ENCODE measurements at places on chromosomes 2 and 18. TPM values are rescaled to one million over a fixed set of nuclear protein-coding genes. Genes with fewer than 3 reads are reported as not detected.
A peak's percentile ranks its signal among the peaks of the same experiment; 100 is the strongest.

EHBP1 gene
- total RNA-seq, result 63.4 TPM

ABCB11 gene
- not detected for total RNA-seq

VSNL1 gene
- 6.1 TPM for total RNA-seq

DNA sequence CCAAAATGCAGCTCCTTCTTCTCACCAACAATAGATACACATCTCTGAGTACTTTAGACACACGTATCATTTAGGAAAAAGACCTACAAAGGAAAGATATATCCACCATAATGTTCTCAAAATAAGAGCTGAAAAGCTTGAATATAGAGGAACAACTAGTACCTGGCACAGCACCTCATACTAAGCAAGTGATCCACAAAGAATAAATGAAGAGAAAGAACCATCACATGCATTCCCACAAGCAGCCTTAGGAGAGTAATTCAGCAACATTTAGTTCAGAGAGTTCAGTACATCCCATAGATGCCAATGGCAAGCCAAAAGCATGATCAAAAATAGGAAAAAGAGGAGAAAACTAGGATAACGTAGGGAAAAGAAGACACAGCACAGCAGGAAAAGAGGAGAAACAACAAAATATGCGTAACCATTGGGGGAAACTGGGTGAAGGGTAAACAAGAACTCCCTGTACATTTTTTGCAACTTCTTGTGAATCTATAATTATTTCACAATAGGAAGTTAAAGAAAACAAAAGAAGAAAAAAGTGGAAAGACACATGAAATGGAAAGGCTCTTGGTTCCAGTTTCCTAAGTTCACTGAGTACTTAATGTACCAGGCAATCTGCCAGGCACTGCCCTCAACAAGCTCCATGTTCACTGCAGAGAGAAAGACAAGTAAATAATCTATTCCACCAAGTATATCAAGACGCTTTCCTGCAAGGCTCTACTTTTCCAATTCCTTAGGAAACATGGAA lies 22.3 kb downstream of the CLASP1 start:
- DNase-seq, result no peak
- H3K4me3 ChIP-seq, result no peak overlapping the region
- peaks cover 17% of the 10 kb centered on the region for H3K4me1 ChIP-seq
- H3K36me3 ChIP-seq, result no peaks in the 10 kb centered on the region
- H3K27me3 ChIP-seq, result peaks cover 6% of the 10 kb centered on the region
- H3K27ac ChIP-seq, result peak overlapping the region; percentile 18

- no peak overlapping the region for H3K4me3 ChIP-seq
- no peaks in the 10 kb centered on the region for H3K27me3 ChIP-seq
- no peak for DNase-seq
- H3K27ac ChIP-seq, result no peak overlapping the region
- no peaks in the 10 kb centered on the region for H3K36me3 ChIP-seq
Observed at GRCh38 chr2:74253971-74254310, 55.5 kb downstream of the MTHFD2 start.

VAMP5 gene
- 1.4 TPM for total RNA-seq

MYO7B gene
- 0.29 TPM for total RNA-seq

GRCh38 chr2:121627525-121628050 lies 21.7 kb downstream of the CLASP1 start:
- H3K4me1 ChIP-seq, result peaks cover 17% of the 10 kb centered on the region
- H3K4me3 ChIP-seq, result no peak overlapping the region
- H3K27me3 ChIP-seq, result peaks cover 6% of the 10 kb centered on the region
- no peaks in the 10 kb centered on the region for H3K36me3 ChIP-seq
- no peak for DNase-seq

DNA sequence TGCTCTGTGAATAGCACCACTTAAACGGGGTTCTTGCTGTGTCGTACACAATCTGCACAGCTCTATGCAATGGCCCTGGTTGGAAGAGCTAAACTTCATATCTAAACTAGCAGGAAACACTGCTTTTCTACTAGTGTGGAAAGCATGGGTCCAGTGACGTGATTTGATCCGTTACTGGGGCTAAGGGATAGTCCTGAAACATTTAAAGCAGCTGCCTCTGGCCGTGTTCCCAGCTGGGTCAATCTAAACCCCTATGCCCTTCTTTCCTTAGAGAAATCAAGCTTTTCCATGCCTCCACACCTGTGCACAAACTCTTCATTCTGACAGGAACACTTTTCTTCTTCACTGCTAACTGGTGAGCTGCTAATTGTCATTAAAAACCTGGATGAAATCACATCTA lies 5.4 kb upstream of the IGFBP5 start:
- H3K27me3 ChIP-seq, result peaks cover 4% of the 10 kb centered on the region
- DNase-seq, result no peak
- H3K4me3 ChIP-seq, result no peak overlapping the region
- H3K4me1 ChIP-seq, result peaks cover 7% of the 10 kb centered on the region

DAW1 gene
- total RNA-seq, result not detected

DNA sequence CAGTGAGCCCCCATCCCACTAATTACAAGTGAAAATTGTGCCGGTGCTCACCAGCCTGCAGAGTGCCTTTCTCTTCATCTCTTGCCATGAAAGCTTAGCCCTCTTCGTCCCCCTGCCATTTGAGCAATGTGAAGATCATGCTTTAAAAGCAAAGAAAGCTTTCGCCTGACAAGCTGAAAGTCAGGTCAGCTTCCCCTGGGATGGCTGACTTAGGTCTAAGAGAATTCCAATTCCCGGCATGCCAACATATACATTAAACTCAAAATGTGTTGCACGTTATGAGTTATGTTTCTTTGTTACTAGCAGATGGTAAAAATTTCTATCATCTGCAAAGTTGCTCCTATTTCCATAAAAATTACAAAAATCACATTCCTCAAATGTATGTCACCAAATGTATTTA lies 129.8 kb downstream of the AFF3 start:
- peak overlapping the region; percentile 0 for H3K4me3 ChIP-seq
- H3K4me1 ChIP-seq, result peaks cover 19% of the 10 kb centered on the region
- no peak for DNase-seq
- no peaks in the 10 kb centered on the region for H3K27me3 ChIP-seq

GRCh38 chr2:171319164-171319810 lies 114.5 kb downstream of the METTL8 start:
- no peak overlapping the region for H3K4me3 ChIP-seq
- H3K36me3 ChIP-seq, result no peaks in the 10 kb centered on the region
- H3K27me3 ChIP-seq, result no peaks in the 10 kb centered on the region

- H3K36me3 ChIP-seq, result no peaks in the 10 kb centered on the region
- peaks cover 26% of the 10 kb centered on the region for H3K4me1 ChIP-seq
- no peaks in the 10 kb centered on the region for H3K27me3 ChIP-seq
- H3K4me3 ChIP-seq, result no peak overlapping the region
- no peak overlapping the region for H3K27ac ChIP-seq
Observed at GRCh38 chr18:62453864-62454263, 69.0 kb upstream of the ZCCHC2 start.

DNA sequence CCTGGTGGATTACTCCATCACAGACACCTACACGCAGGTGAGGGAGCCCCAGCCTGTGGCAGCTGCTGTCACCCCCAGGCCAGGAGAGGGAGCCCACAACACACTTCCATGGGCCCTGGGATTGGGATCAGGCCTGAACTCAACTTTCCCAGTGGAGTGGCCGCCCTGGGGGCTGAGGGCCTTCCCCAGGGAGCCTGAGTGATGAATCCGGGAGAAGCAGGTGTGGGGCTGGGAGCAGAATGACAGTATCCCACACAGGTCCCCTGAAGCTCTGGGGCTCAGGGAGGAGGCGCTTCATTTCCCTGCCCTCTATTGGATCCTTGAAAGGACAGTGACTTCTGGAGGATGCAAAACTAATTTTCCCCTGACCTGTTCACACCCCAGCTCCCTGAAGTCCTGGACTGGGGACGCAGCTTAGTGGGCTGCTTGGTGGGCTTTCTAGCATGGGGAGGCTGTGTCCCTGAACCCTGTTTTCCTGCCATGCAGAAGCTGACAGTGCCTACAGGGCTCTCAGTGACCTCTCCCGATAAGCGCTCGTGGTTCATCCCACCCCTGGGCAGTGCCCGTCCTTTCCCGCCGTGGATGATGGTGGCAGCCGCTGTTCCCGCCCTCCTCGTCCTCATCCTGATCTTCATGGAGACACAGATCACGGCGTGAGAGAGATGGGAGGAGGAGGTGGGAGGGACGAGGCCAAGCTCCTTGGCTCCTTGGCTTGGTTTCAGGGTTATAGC lies 11.0 kb downstream of the SLC4A3 start:
- DNase-seq, result no peak
- H3K27ac ChIP-seq, result no peak overlapping the region

PAX3 gene
- 31.2 TPM for total RNA-seq

ITPRIPL1 gene
- 0.56 TPM for total RNA-seq

DNA sequence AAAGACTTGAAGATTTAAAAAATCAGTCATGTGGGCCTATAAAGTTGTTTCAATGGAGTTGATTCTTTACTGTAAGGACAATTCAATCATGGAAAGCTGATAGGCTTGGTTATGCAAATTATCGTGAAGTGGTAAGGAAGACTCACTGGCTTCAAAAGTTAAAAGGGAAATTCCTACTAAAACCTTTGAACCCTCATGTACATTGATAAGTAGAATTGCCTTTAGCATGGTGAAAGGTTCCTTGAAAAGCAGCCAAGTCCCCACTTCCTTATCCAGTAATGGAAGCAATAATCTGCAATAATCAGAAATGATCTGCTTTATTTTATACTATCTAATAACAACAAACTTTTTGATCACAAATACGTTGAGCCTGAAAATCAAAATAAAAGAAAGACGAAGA lies 14.4 kb upstream of the CCL20 start:
- H3K36me3 ChIP-seq, result no peaks in the 10 kb centered on the region
- no peaks in the 10 kb centered on the region for H3K27me3 ChIP-seq

RAD51AP2 gene
- total RNA-seq, result not detected

GRCh38 chr2:137924019-137924418 lies 40.3 kb upstream of the HNMT start:
- no peaks in the 10 kb centered on the region for H3K4me1 ChIP-seq
- H3K36me3 ChIP-seq, result no peaks in the 10 kb centered on the region
- no peak overlapping the region for H3K27ac ChIP-seq
- DNase-seq, result no peak

DNA sequence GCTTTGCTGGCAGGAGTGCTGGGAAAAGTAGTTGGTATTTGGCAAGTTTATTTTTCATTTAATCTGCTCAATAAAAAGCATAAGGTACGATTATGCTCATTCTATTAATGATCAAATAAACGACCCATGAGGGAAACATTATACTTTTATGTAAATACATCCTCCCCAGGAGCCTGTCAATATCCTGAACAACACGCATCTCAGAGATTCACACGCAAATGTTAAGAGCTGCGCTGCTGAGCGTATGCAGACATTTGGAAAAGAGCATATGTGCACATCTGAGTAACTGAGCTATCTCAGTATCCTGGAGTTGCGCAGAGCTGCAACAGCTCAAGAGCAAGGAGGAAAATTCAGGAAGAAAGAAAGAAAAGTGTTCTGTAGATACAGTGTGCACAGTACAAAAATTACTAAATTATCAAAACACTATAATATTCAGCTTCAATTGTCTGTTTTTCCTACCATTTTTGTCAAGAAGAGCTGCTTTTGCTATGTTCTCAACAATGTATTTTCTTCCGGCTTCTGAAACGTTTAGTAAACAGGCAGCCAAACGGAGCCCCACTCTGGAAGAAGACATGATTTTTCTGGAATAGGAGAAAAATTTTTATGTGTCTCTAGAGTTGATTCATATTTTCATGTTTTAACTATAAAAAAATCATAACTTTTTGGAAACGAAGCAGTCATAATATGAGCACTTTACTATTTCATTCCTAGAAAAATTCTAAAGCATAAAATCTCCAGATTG lies 2.4 kb downstream of the FTCDNL1 start:
- peaks cover 44% of the 10 kb centered on the region for H3K4me1 ChIP-seq
- H3K36me3 ChIP-seq, result no peaks in the 10 kb centered on the region
- peak overlapping the region; percentile 85 for H3K27ac ChIP-seq
- H3K4me3 ChIP-seq, result peak overlapping the region; percentile 31
- peak; percentile 28 for DNase-seq

LOXL3 gene
- 64.2 TPM for total RNA-seq

GRCh38 chr2:239963646-239964205 lies 61.4 kb downstream of the NDUFA10 start:
- no peak overlapping the region for H3K4me3 ChIP-seq
- H3K36me3 ChIP-seq, result peaks cover 28% of the 10 kb centered on the region
- peaks cover 4% of the 10 kb centered on the region for H3K4me1 ChIP-seq
- no peak overlapping the region for H3K27ac ChIP-seq
- DNase-seq, result no peak
